Activated CD8-positive, alpha-beta T cell treated with anti-CD3 and anti-CD28 coated beads, Interleukin-2, amount 10 ng/mL, durations not matched to agents 7 days and 5 days (primary cell): ENCODE measurements at places on chromosomes 1 and 21. TPM values are rescaled to one million over a fixed set of nuclear protein-coding genes. Genes with fewer than 3 reads are reported as not detected.

DNA sequence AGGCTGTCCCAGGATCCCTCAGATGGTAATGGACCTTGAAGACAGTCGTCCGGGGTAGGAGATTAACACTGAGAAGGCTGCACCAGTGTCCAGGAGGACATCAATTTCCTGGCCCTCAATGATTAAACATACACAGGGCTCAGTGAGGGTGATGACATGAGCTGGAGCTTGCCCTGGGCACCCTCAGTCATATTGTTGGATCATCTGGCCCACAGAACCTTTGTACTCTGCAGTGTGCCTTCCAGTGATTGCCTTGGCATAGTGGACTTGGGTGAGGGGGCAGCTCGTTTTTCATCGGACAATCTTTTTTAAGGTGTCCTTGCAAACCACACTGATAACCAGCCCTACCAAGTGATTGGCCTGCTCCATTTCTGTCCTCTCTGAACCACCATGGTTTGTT, 111.1 kb upstream of the SGIP1 start:
- H3K4me3 ChIP-seq = no peak overlapping the region
- DNase-seq = no peak
- H3K27me3 ChIP-seq = no peaks in the 10 kb centered on the region
- peaks cover 6% of the 10 kb centered on the region for H3K4me1 ChIP-seq
- H3K36me3 ChIP-seq = peaks cover 4% of the 10 kb centered on the region

DNA sequence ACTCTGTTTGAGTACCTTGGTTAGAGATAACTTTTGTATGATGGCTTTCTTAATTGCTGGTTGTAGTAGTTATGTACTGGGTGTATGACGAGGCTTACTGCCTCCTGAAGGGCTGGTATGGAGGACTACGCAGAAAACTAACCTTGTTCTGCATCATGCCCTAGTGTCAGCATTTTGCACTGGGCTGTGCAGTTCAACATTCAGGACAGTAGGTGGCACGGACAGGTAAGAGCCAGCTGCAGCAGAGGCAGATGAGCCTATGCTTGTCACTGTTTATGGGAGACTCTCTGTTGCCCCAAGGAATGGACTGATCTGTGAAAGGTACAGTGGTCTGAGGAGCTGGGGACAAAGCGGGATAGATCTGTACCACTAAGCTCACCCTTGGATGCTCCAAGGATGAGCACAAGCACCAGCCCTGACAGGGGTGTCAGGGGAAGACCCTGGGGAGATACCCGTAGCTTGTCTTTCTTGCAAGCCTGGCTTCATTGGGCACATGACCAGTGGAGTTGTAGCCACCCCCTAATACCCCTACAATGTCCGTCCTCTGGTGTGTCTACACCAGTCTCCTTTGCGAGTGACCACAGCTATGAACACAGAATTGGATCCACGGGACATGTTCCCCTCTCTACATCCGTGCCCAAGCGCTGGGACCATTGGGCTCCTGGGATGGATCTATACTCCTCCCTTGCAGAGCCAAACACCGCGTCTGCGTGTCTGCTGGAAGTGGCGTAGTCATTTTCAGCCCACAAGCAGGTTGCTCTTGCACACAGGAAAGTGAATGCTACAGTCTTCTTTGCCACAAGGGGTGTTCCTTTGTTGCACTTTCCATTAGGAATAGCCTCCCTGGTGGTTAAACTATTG, 51.1 kb upstream of the CFHR3 start:
- H3K4me3 ChIP-seq = no peak overlapping the region
- no peak overlapping the region for H3K27ac ChIP-seq
- H3K36me3 ChIP-seq = no peaks in the 10 kb centered on the region
- DNase-seq = peak; percentile 56

GRCh38 chr1:159089184-159089791, 12.7 kb upstream of the AIM2 start:
- peak; percentile 32 for DNase-seq
- H3K36me3 ChIP-seq = no peaks in the 10 kb centered on the region
- peaks cover 3% of the 10 kb centered on the region for H3K27me3 ChIP-seq
- H3K27ac ChIP-seq = no peak overlapping the region
- no peak overlapping the region for H3K4me3 ChIP-seq

DNA sequence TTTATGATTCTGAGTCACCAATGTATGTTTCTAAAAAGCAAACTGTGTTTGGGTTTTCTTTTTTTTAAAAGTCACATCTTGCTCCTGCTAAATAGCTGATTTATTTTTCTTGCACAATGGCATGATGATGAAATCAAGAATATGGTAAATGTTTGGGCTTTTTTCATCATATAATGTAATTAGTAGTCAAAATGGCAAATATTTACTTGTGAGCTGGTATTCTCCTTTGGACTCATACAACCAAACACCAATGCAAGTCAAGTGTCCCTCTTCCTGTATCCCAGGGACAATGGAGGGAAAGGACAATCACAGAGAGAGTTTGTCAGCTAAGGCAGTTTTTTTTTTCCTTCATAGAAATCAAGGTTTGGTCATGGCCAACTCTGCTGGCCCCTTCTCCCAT, 94.6 kb upstream of the RALGPS2 start:
- H3K27me3 ChIP-seq = peaks cover 5% of the 10 kb centered on the region
- no peak overlapping the region for H3K4me3 ChIP-seq
- no peaks in the 10 kb centered on the region for H3K36me3 ChIP-seq
- DNase-seq = no peak

GRCh38 chr1:212600071-212600915, 8.3 kb upstream of the ATF3 start:
- H3K27ac ChIP-seq = no peak overlapping the region
- H3K36me3 ChIP-seq = peaks cover 5% of the 10 kb centered on the region
- H3K27me3 ChIP-seq = peaks cover 49% of the 10 kb centered on the region

DNA sequence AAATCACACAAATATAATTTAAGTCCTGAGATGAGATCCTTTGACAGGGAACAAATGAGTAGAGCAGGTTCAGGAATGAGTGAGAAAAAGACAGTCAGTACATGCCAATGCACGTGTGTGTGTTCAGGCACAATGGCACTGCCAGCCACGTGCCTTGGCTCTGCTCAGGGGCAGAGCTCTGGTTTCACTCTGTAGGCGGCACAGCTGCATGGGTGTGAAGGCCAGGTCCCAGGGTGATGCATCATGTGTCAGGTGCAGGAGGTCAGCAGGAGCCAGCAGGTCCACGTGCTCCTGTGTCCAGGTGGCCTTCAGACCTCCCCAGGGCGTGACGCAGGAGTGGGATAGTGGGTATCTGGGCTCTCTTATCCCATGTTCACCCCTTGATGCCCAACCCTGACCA, 386.1 kb downstream of the KCNH1 start:
- H3K27ac ChIP-seq = no peak overlapping the region
- H3K4me1 ChIP-seq = no peaks in the 10 kb centered on the region
- DNase-seq = no peak
- H3K27me3 ChIP-seq = no peaks in the 10 kb centered on the region

DNA sequence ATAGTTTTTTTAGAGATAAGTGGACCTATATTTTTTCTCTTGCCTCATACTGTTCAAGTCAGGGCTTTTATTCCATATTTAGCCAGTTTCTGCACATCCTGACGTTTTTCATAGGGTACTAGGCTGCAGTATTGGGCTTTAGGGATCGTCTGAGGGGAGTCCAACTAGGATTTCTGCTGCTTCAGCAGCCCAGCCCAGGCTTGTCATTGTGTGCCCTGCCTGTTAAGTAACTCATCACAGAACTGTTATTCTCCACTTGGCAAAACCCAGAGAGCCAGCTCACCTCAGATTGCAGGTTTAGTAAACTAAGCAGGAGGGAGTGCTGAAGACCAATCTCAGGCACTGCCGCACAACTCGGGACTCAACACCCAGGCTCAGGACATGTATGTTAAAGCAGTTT, 2.8 kb downstream of the GALNT2 start:
- H3K27me3 ChIP-seq = no peaks in the 10 kb centered on the region
- no peak overlapping the region for H3K27ac ChIP-seq
- H3K36me3 ChIP-seq = no peaks in the 10 kb centered on the region
- peaks cover 37% of the 10 kb centered on the region for H3K4me1 ChIP-seq
- no peak overlapping the region for H3K4me3 ChIP-seq
- no peak for DNase-seq

DNA sequence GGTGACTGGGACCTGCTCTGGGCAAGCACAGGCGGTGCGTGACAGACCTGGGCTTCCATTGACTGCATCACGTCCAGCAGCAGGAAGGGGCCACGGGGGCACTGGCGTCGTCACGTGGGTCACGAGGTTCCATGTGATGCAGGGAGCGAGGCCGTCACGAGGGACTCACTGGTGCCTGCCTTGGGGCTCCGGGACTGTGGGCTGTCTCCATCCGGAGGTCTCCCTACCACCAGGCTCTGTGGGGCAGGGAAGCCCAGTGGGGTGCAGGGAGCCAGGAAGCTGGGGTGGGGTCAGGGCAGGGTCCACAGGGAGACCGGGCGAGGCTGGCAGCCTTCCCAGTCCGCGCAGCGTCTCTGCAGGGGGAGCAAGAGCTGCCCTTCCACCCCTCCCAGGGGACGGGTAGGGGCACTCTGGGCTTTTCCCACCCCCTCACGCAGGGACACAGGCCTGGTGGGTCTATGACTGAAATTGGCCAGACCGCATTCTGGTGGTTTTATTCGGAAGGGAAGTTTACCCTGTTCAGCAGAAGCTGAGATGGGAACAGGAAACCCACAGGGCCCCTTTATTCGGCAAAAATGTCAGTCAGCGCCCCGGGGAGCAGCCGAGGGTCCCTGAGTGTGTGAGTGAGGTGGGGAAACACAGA, 416 bp upstream of the TNFRSF14 start:
- peaks cover 48% of the 10 kb centered on the region for H3K4me1 ChIP-seq
- H3K4me3 ChIP-seq = peak overlapping the region; percentile 97
- H3K27ac ChIP-seq = peak overlapping the region; percentile 98
- H3K36me3 ChIP-seq = peaks cover 23% of the 10 kb centered on the region
- H3K27me3 ChIP-seq = no peaks in the 10 kb centered on the region

Gene GBP4
- total RNA-seq = 60.7 TPM

Gene LRRC53
- total RNA-seq = not detected

Gene RASSF5
- 195 TPM for total RNA-seq

Gene PRELP
- not detected for total RNA-seq

Gene SMCP
- total RNA-seq = not detected
